ENCODE measurements at places on chromosomes 4 and X. TPM values are rescaled to one million over a fixed set of nuclear protein-coding genes. Genes with fewer than 3 reads are reported as not detected.

DNA sequence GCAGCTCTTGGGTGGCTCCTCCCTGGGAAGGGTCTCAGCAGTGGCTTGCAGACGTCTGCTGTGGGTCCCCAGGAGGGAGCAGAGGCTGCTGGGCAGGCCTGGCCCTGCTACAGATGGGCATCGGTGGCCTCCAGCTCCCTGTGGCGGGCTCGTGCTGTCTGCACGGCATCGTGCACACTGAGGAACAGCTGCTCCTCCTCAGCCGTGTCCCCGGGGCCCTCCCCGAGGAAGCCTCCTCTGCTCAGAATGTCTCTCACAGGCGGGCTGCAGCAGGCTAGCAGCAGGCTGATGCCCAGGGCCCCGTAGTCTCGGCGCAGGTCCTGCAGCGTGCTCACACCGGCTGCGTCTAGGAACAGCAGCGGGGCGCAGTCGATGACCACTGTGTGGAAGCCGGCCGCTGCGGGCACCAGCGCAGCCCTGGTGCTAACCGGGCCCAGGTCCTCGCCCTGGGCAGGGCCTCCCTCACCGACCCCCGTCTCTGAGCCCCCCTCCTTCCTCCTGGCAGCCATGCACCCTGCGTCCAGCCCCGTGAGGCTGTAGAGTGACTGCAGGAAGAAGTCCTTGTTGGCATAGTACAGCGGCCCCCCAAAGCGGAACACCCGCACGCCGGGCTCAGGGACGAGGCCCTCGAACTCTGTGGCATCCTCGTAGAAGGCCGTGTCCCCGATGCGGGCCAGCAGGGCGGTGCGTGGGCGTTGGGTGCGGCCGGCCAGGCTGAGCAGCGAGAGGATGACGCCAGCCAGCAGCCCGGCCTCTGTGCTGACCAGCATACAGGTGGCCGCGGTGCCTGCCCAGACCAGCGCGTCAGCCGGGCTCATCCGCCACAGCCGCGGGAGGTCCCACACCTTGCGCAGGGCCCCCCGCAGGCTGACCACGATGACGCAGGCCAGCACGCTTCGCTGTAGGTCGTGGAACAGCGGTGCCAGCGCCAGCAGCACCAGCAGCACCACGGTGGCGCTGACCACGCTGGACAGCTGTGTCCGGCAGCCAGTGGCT, 2.2 kb downstream of the IDUA start:
- DNase-seq, result no peak

- no peak for DNase-seq
Observed at GRCh38 chr4:165167650-165168049, 39.7 kb upstream of the KLHL2 start.

- no peak for DNase-seq
Observed at GRCh38 chrX:130300010-130300282, 31.2 kb upstream of the ZNF280C start.

GRCh38 chrX:85244450-85245211, 840 bp downstream of the ZNF711 start:
- DNase-seq, result peak; percentile 41

GRCh38 chr4:37650481-37650880, 35.7 kb downstream of the RELL1 start:
- DNase-seq, result no peak

GRCh38 chr4:182944484-182945213, 27.5 kb upstream of the DCTD start:
- DNase-seq, result no peak

GRCh38 chrX:154466907-154467306, 8.8 kb downstream of the PLXNA3 start:
- DNase-seq, result no peak

GRCh38 chr4:173152104-173152503, 16.5 kb upstream of the GALNT7 start:
- no peak for DNase-seq

UNC5C gene
- polyA plus RNA-seq, result 1.3 TPM

FAM184B gene
- polyA plus RNA-seq, result 1.1 TPM

HERC5 gene
- polyA plus RNA-seq, result 2.1 TPM

HDX gene
- polyA plus RNA-seq, result 3.1 TPM

Data from muscle of leg (tissue), 16 donors.